Naive thymus-derived CD8-positive, alpha-beta T cell (primary cell): ENCODE measurements at places on chromosomes 11 and 22.

- no peak for DNase-seq
Observed at GRCh38 chr22:18064636-18065035, 13.2 kb upstream of the PEX26 start.

GRCh38 chr11:128546916-128547315 is 40.4 kb downstream of the ETS1 start:
- no peak for DNase-seq

GRCh38 chr11:1022411-1022810 is 14.1 kb downstream of the MUC6 start:
- no peak for DNase-seq

DNA sequence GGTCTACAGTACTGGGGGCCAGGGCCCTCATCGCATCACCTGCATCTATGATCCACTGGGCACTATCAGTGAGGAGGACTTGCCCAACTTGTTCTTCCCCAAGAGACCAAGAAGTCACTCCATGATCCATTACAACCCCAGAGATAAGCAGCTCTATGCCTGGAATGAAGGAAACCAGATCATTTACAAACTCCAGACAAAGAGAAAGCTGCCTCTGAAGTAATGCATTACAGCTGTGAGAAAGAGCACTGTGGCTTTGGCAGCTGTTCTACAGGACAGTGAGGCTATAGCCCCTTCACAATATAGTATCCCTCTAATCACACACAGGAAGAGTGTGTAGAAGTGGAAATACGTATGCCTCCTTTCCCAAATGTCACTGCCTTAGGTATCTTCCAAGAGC is 3.8 kb upstream of the PPFIBP2 start:
- no peak for DNase-seq

- no peak for DNase-seq
Observed at GRCh38 chr11:114314096-114314495, 17.9 kb downstream of the NNMT start.

DNA sequence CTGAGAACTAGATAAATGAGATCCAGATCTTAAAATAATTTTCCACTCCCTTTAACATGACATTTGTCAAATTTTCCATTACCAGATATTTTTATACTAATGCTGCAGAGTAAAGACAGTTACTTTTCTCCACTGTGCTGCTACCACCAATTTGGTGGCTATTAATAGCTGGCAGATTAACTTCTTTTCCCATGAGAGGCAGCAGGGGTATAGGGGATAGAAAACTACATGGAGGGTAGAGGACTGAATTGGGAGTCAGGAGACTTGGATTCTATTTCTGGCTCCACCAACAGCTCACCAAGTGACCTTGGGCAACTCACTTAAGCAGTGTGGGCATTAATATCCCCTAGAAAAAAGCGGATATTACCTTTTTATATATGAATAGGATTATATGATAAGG is 69.2 kb downstream of the KIF18A start:
- no peak for DNase-seq

DNA sequence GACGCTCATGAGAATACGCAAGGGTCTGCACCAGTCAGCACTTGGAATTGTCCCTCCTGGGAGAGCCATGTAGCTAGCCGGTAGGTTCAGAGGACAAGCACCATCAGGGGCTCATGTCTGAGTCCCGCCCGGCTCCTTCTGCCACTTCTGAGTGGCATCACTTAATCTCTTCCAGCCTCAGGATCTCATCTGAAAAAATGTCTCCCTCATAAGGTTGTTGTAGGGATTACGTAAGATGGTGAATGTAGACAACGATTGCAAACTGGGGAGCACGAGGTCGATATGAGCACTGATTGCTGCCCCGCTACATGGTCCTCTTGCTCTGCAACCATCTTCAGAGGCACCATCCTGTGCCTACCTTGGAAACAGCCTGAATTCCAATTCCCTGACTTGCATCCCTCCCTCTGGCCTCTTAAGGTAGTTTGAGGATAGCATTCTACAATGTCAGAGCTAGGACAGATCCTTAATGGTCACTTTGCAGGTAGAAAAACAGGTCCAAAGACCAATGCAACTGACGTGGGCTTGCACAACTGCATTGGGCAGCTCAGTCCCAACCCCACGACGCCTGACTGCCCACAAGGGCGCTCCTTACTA is 115.8 kb upstream of the TMEM45B start:
- DNase-seq, result no peak

- DNase-seq, result no peak
Observed at GRCh38 chr11:94954753-94955152, 18.6 kb downstream of the CWC15 start.

DNA sequence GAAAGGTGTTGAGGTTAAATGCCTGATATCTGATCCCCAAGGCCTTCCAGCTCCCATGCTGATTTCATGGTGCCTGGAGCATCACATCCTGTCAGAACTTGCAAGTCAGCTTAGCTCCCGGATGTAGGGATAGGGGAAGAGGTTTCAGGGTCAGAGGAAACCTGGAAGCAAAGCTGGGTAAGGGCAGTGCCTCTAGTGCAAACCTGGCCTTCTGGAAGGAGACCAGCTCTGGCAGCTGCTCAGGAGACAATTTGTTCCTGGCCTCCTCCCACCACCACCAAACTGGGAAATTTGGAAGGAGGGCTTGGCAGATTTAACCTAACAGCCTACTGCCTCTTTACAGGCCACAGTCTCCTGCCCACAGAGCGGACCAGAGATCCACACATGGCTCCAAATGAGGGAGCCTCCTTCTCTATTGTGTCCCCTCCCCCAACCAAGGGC is 9.2 kb upstream of the TSKU start:
- DNase-seq, result no peak

DNA sequence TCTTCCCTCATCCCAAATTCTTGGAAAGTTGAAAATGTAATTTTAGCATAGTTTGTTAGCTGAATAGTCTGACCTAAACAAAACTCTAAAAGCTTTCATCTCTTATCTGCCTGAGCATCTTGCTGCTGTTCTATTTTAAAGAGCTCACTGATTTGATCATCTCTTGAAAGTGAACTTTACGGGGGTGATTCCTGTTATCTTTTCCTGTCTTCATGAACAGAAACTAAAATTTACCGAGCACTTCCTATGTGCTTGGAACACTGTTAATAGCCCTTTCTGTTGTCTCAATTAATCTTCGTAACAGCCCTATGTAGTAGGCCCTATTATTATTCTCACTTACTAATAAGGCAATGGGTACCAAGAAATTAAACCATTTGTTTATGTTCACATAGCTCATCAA is 12.3 kb downstream of the AMOTL1 start:
- no peak for DNase-seq

DNA sequence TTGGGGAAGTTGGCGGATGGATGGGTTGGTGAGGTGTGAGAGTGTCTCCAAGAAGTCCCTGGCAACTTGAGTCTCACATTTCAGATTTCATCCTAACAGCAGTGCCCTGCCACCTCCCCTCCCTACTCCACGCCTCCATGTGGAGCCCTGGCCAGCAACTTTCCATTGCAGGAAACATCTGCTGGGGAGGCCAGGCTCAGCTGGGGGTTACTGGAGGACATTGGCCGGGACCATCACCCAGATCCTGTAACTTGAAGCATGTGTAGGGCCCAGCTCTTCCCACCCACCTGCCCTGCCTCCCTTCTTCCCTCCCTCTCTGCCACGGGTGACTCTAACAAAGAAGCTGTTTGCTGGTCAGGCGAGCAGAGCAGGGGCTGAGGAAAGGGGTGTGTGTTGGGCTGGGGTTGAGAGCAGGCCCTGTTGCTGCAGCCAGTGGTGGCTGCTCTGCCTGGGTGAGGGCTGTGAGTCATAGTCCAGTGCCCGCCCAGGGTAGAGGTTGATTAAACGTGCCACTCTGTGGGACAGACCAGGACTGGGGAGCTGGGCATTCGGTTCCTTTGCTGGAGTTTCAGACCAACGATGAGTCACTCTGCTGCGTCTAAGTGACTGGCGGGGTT is 64.0 kb downstream of the SCN3B start:
- DNase-seq, result no peak

DNA sequence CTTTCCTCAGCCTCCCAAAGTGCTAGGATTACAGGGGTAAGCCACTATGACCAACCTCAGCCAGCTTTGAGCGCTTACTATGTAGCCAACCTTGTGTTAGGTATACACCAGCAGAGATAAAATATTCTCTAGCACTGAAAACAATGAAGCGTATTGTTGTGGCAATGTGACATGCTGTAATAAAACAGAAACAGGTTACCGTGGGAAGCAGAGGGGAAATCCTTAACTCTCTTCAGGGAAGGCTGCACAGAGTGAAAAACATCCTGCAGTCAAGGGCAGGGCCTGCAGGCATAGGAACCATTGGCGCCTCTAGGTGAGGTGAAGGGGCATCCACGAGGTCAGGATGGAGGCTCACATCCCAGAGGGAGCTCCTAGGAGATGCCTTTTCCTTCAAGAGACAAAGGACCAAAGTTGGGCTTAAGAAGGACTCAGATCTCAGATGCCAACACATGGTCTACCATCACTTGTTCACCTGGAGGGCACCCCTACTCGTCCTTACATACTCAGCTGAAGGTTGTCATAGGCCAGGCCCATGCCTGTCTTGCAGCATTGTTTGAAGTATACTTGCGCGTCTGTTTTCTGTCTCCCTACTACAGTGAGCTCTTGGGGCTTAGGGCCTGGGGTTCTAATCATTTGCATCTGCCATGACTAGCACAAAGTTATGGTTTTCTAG is 8.0 kb downstream of the POLD4 start:
- no peak for DNase-seq

DNA sequence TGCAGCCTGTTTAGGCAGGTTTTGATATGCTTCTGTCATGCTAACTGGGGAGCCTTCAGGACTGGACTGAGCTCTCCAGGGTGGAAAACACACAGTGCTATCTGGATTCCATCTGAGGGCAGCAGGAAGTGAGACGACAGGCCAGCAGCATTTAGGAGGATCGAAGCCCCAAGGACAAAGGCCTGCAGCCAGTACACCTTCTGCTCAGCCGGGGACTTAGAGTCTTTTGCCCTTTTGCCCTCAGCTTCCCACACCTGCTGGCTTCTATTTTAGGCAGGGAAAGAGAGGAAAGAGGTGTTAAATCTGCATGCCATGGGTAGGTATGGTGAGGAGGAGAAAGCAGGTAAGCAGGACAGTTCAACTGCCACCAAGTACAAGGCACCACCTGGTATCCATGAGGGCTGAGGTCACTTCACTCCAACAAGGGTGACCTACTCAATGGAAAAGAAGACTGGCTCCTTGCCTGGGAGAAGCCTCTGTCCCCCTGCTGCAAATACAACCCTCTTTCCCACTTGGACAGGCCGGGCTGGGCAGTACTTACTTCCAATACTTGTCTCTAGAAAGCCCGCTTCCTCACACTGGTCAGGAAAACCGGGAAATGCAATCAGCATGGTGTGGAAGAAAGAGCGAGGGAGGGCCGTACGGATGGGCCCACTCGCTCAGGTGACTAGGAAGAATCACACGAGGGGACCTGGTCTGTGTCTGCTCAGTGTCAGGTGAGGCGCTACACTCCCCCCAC is 12.3 kb downstream of the LARGE2 start:
- peak; percentile 52 for DNase-seq
